ENCODE measurements at places on chromosomes 3 and 15.

- no peak for DNase-seq
Measured at GRCh38 chr15:61598655-61599054, 369.6 kb upstream of the RORA start.

- peak; percentile 59 for DNase-seq
Measured at GRCh38 chr15:93173369-93173768, 84.4 kb upstream of the RGMA start.

- peak; percentile 4 for DNase-seq
Measured at GRCh38 chr3:148528024-148528423, 169.7 kb upstream of the AGTR1 start.

GRCh38 chr3:72458375-72458774 is 389.9 kb downstream of the SHQ1 start:
- no peak for DNase-seq

GRCh38 chr3:13019243-13020095 is 53.8 kb downstream of the IQSEC1 start:
- peak; percentile 87 for DNase-seq

GRCh38 chr3:132352556-132353143 is 35.4 kb downstream of the ACP3 start:
- DNase-seq: peak; percentile 69

- DNase-seq: no peak
Measured at GRCh38 chr15:33592864-33593263, 282.1 kb downstream of the RYR3 start.

DNA sequence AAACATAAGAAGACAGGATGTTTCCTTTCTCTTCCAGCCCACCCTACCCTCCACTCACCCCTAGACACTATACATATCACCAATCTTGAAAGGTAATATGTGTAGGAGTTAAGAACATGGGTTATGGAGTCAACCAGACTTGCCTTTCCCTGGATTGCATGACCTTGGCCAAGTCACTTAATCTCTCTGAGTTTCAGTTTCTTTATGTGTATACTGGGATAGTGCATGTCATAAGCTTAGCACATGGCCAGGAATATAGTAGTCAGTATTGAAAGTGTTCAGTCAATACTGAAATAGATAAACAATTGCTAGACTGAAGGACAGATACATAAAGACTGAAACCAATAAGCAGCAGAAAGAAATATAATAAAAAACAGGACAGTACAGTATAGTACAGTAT is 283.2 kb upstream of the STT3B start:
- DNase-seq: no peak

GRCh38 chr15:62495670-62496614 is 330.9 kb upstream of the C2CD4B start:
- peak; percentile 96 for DNase-seq

- no peak for DNase-seq
Measured at GRCh38 chr3:78707609-78708008, 1060.2 kb downstream of the ROBO1 start.

DNA sequence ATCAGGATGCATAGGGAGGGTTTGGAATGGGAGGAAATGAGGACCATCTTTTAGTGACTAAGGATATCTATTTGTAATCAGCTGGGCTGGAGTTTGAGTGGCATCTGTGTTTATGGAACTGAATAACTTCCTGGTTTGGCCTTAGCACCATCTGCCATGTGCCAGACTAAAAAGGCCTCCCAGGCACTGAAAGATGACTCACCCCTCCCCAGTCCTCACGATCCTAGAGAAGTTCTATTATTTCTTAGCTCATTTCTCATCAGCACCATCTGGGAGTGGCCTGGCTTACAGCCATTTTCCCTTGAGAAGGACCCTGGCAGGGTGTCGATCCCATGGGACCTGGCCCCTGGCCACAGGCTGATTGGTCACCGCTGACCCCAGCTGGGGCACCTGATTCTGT is 23.9 kb upstream of the CTXND1 start:
- peak; percentile 18 for DNase-seq

DNA sequence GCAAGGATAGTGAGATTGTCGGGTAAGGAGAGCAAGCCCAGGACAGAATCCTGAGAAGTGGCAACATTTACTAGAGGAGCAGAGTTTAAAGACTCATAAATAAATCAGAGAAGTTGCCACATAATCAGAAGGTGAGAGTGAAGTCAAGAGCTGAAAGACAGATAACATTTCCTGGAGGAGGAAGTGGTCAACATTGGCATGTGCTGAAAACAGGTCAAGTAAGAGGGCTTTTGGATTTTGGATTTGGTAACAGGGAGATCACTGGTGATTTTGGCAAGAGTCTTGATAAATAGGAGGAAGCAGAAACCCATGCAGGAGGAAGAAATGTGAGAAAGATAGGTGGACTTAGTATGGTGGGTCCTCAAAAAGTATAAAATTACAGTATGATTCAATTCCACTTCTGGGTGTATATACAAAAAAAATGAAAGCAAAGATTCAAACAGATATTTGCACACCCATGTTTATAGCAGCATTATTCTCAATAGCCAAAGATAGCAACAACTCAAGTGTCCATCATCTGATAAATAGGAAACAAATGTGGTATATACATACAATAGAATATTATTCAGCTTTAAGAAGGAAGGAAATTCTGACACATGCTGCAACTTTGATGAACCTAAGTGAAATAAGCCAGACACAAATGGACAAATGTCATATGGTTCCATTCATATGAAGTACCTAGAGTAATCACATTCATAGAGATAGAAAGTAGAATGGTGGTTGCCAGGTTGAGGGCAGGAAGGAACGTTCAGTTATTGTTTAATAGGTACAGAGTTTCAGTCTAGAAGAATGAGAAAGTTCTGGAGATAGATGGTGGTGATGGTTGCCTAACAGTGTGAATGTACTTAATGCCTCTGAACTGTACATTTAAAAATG is 27.3 kb upstream of the MBNL1 start:
- DNase-seq: no peak

- no peak for DNase-seq
Measured at GRCh38 chr3:46825450-46825849, 37.8 kb downstream of the MYL3 start.

GRCh38 chr3:191094057-191094845 is 104.8 kb upstream of the OSTN start:
- peak; percentile 81 for DNase-seq

DNA sequence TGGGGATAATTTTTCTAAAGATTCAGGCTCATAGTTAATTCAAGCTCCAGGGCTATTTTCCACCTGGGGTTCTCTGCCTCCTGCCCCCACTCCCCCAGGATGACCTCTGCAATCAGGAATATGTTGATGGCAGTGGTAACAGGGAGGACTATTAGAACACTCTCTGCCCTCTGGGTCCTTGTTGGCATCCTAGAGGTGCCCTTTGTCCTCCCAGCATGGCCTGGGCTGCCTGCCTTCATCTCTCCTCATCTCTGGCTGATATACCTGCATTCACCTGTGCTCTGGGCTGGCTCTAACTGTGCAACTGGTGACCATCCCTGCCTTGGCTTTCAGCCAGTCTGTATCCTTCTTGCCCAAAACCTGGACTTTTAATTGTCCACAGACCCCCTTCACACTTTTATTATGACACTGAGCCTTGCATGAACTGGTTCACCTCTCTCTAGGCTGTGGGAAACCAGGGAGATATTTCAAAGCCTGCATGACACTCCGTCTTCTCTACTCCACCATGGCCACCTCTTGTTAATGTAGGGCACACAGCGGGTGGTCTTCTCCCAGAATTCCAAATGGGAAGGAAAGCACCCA is 199.8 kb downstream of the THSD4 start:
- DNase-seq: no peak

- no peak for DNase-seq
Measured at GRCh38 chr3:141292356-141293058, 60.9 kb downstream of the PXYLP1 start.

- peak; percentile 69 for DNase-seq
Measured at GRCh38 chr3:25454005-25454927, 26.2 kb downstream of the RARB start.

DNA sequence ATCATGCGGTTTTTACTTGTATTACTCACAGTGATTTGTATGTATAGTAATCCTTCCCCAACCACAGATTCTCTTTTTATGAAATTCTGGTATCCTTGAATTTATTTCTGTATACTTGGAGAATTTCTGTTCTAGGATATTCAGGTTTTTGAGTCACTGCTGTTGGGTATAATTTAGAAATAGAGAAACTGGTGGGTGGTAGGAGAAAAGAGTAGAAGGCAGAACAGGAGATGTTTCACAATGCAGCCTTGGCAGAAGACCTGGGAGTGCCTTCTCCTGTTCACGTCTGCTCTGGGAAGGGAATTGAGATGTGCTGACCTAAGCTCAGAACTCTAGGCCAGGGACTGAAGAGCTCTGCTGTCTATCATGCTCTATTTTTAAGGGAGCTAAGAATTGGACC is 193.6 kb downstream of the EPHB1 start:
- DNase-seq: no peak

GRCh38 chr3:56989169-56989976 is 71.1 kb upstream of the SPATA12 start:
- peak; percentile 49 for DNase-seq

DNA sequence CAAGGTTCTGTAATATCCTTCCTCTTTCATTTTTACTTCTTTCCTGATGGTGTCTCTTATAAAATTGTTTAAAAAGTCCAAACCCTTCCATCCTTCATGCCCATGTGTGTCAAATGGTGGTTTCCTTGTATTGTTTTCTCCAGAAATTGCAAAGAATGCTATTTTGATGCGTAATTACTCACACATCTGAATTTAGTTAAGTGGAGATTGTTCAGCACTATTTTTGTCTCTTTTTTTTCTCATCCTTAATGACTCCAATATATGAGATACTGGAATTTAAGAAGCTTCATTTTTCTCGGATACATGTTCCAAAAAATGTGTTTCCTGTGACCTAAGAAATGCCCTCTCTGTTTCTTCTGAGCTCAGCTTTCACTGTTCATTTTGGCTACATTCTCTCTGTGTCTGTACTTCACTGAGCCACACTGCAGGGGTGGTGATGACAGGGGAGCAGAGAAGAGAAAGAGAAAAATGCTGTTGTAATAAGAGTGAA is 799.8 kb downstream of the DIPK2A start:
- peak; percentile 76 for DNase-seq

- peak; percentile 59 for DNase-seq
Measured at GRCh38 chr15:78212546-78213424, 21.6 kb downstream of the ACSBG1 start.

DNA sequence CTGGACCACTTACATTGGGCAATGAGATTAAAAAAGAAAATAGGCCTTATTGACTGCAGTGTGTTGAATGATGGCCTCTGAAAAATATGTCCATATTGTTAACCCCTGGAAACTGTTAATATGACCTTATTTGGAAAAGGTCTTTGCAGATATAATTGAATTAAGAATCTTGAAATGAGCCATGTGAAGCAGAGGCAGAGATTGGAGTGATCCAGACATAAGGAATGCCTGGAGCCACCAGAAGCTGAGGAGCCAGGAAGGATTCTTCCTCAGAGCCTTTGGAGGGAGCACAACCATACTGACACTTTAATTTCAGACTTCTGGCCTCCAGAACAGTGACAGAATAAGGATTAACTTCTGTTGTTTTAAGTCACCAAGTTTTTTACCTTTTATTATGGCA is 510.4 kb upstream of the AGTR1 start:
- no peak for DNase-seq

DNA sequence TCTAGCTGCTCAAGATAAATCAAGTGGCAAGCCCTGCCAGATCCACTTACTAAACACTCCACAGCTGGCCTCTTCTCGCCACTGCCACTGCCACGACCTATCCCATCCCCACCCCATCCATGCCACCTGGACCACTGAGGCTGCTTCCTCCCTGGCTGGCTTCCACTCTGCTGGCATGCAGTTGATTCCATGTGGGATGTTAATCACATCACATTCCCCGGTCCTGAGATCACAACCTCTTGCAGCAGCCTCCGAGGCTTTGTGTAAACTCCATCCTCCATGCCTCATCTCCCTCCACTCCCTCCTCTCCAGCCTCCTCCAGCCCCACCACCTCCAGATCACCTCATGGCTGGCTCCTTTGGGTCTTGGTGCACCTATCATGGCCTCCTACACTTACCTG is 7.7 kb downstream of the NCKIPSD start:
- peak; percentile 48 for DNase-seq

GRCh38 chr3:189714991-189715961 is 84.1 kb downstream of the TP63 start:
- peak; percentile 88 for DNase-seq

DNA sequence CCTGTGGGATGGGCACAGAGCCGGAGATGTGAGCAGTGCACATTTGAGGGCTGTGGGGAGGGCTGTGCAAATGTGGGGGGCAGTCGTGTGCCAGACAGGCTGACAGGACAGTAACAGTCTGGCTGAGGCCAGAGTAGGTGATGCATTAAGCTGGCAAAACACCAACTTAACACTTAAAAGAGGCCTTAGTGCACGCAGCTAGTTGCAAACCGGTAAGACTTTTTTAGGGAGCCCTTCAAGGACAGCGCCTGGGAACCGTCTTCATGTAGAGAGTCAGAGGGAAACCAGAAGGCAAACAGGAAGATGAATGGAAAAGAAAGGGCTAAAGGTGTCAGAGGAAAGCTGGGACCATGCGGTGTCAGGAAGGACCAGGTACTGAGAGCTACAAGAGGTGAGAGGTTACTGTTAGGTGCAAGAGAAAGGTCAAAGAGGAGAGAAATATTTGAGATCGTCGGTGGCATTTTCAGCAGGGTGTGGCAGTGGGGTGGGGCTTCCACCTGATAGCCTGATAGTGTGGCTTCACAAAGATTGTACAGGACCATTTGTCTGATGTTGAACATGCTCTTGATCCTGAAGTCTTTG is 30.0 kb upstream of the CHD2 start:
- DNase-seq: peak; percentile 34

DNA sequence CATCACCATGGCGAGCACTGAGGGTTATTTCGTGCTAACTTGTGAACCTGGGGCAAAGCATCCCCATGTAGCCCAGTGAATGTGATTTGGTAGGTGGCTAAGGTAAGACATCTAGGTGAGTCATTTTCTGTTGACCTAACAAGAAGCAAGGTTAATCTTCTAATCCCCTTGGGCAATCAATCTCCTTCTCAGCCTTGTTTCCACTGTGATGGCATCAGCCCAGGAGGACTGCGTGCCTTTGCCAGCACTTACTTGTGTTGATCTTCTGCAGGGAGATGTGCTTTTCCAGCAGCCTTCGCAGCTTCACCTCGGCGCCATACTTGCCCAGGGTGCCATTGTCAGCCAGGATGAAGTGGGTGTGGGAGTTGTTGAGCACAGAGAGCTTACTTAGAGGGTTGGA is 35.7 kb downstream of the TRPM1 start:
- no peak for DNase-seq

DNA sequence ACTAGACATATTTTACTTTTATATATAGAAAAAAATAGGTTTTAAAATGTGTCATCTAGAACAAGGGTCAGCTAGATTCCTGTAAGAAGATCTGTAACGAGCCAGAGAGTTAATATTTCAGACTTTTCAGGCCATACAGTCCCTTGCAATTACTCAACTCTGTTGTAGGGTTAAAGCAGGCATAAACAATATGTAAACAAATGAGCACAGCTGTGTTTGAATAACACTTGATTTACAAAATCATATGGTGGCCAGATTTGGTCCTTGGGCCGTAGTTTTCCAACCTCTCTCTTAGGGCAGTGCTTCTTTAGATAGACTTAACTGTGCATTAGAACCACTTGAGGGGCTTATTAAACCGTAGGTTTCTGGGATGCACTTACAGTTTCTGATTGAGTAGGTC is 19.6 kb downstream of the LRRC57 start:
- no peak for DNase-seq

- DNase-seq: no peak
Measured at GRCh38 chr3:56484525-56485032, 16.3 kb upstream of the ERC2 start.

- DNase-seq: peak; percentile 5
Measured at GRCh38 chr3:11907667-11908660, 61.3 kb upstream of the TAMM41 start.

GRCh38 chr3:9008550-9009255 is 45.4 kb upstream of the RAD18 start:
- DNase-seq: peak; percentile 37

GRCh38 chr3:155228676-155229075 is 64.8 kb downstream of the STRIT1 start:
- DNase-seq: no peak

Data from AG10803 (cell line).